ENCODE measurements at places on chromosomes 7 and 10.

DNA sequence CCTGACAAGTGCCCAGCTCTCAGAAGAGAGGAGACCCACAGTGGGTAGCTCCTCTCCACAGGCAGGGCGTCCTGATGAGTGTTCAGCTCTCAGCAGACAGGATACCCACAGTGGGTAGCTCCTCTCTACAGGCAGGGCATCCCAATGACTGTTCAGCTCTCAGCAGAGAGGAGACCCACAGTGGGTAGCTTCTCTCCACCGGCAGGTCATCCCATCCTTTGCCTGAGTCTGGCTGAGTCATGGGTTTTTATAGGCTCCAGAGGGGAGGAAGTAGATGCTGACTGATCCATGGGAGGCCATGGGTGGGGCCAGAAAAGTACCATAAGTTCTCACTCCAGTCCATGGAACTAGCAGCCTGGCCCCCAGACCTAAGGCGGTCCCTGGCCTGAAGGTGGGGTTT lies 18.5 kb downstream of the CFAP70 start:
- no peak for DNase-seq

GRCh38 chr7:92794391-92794790 lies 42.0 kb downstream of the CDK6 start:
- no peak for DNase-seq

DNA sequence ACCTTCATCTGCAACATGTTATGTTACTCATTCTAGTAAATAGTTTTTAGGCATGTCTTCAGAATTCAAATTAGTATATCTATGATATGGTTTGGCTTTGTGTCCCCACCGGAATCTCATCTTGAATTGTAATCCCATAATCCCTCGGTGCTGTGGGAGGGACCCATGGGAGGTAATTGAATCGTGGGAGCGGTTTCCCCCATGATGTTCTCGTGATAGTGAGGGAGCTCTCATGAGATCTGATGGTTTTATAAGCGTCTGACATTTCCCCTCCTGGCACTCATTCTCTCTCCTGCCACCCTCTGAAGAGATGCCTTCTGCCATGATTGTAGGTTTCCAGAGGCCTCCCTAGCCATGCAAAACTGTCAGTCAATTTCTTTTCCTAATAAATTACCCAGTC lies 20.4 kb upstream of the GPR37 start:
- DNase-seq, result no peak

DNA sequence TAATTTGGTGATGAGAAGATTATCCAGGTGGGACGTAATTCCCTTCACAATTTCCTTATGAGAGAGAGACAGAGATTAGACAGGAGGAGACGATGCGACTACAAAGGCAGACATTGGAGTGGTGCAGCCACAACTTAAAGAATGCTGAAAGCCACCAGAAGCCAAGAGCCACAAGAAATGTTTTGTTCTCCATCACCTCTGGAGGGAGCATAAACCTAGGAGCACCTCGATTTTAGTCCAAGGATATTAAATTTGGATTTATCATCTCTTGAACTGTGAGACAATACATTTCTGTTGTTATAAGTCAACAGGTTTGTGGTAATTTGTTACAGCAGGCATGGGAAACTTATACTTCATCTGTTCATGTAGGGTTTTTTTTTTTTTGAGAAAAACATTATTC lies 418.9 kb downstream of the DGKB start:
- peak; percentile 2 for DNase-seq

GRCh38 chr10:65323802-65324201 lies 1602.0 kb upstream of the LRRTM3 start:
- DNase-seq, result no peak

DNA sequence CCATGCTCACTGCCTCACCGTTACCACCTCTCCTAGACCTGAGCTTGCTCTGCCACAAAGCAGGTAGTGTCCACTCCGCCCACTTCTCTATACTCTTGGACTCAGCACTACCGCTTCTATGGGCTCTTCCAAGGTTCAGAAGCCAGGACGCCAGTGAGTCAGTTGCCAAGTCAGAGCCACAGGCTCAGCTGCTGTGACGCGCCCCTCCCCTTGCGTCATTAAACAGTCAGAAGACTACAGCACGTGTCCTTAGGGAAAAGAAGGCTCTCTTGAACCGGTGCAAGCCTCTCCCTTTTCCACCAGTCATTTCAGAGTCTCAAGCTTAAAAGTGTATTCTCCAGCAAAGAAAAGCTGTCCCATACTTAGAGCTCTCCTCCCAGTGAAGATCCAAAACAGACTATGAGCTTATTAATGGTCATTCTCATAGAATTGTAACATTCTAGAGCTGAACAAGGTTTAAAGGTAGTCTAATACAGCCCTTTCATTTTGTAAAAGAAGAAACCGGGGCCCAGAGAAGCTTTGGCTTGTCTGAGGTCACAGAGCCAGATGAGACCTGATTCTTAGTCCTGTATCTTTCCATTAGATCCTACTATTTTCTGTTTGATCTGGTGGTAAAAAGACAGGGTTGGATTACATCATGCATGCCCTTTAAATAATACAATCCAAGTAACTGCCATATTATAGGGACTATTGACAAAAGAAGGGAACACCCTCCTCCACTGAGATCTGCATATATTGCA lies 40.9 kb upstream of the MET start:
- peak; percentile 81 for DNase-seq

All from foreskin fibroblast (primary cell).